ENCODE measurements at places on chromosomes 2 and 18.
A peak's percentile ranks its signal among the peaks of the same experiment; 100 is the strongest.

- no peak for DNase-seq
These were observed 225.7 kb upstream of the ST6GAL2 start for GRCh38 chr2:107111623-107112022.

DNA sequence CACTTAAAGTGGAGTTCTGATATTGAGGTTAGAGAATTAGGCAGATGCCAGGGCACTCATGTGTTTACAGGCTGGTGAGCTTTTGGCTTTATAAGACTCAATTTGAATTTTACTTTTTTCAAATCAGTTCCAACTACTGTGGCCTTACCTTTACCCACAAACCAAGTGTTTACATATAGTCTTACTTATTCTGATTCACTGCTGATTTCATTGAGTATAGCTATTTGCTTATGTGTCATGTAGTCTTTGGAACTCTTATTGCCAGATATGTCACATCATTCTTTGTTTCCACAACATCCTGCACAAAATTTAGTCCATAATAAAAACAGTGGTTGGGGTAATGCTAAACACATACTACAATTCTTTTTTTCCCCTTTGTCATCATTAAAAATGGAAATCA is 96.5 kb downstream of the XIRP2 start:
- no peak for DNase-seq

DNA sequence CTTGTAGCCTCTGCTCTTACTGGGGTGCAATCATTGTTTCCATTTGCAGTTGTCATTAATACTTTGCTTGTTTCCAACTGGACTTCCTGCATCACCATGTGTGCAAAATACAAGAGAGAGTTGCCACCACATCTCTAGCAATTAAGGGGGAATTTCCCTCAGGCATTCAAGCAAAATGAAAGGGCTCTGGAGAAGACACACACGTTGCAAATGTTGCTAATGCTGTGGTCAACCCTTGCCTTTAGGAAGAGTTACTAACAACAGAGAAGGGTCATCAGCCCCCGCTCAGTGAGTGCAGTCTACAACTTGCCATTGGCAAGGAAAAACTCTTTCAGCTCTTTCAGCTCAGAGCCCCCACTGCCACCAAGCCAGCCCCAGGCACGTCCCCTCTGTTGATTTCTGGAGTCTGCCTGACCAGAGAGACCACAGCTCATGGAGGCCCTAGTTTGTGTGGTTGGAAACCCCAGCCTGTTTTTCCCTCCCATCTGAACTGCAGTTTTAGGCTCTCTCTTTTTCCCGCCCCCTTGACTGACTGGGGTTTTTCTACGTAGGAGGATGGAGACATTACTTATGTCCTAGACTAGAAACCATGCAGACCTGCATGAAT is 25.9 kb upstream of the GPR45 start:
- DNase-seq = no peak

- DNase-seq = peak; percentile 24
These were observed 12.8 kb upstream of the SFTPB start for GRCh38 chr2:85680707-85681371.

DNA sequence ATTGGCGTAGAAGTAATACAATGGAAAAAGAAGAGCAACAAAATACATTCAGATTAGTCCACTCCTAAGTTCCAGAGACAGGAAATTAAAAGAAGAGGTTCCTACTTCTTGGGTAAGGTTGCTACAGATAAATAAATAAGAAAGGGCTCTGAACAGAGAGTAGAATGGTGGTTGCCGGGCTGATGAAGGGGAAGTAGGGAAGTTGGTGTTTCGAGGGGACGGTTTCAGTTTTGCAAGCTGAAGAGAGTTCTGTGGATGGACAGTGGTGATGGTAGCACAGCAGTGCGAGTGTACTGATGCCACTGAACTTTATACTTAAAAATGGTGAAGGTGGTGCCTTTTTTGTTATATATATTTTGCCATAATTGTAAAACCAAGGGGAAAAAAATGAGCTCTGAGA is 48.2 kb downstream of the CABYR start:
- no peak for DNase-seq

- DNase-seq = no peak
These were observed 7.2 kb downstream of the ADI1 start for GRCh38 chr2:3512086-3512485.

- DNase-seq = no peak
These were observed 22.2 kb upstream of the CAB39 start for GRCh38 chr2:230690439-230690838.

DNA sequence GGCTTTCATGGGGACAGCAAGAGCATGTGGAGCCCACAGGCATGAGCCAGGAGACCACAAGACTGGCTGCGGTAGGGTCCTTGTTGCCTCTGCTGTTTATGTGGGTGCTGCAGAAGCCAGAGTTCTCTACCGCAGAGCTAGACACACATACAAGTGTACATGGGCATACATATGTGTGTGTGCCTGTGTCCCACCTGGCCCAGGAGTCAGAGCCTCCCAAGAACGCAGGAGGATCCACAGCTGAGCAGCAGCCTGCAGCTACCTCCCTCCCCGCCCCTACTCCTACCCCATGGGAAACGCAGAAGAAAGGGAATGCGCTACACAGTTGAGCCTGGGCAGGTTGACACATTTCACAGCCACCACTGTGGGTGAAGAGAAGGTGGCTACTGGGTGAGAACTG is 438.1 kb upstream of the SMIM21 start:
- DNase-seq = no peak

GRCh38 chr2:145958611-145959010 is 1438.7 kb upstream of the ZEB2 start:
- DNase-seq = no peak

DNA sequence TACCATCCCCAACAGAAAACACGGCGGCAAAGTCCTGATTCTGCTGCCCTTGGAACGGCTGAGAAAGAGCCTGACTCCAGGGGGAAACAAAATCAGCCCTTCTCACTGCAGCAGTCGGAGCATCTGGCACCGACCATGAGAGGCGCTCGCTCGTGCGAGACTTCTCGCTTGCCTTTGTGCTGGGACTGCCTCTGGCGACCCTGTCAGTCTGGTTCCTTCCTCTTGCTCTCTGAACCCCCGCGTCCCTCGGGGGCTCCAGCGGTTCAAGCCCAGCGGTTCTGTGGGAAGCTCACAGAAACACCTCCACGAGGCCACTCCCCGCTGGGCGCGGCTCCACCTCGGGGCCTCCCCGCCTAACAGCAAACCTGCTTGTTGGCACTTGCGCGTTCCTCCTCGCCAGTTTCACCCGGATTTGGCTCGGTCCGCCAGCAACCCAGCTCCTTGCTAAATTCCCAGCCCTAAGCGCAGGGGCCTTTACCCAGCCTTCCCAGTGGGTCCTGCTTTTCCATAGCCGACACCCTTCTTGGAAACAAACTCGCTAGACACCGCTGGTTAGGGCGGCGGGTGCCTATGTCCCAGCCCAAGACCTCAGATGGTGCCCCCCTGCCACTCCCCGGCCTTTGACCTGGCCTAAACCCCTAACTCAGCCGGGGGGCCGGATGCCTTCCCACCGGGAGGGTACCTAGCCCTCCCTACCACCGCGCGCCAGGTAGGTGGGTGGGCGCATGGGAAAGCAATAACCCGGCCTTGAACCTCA is 2.2 kb downstream of the RND3 start:
- peak; percentile 85 for DNase-seq

DNA sequence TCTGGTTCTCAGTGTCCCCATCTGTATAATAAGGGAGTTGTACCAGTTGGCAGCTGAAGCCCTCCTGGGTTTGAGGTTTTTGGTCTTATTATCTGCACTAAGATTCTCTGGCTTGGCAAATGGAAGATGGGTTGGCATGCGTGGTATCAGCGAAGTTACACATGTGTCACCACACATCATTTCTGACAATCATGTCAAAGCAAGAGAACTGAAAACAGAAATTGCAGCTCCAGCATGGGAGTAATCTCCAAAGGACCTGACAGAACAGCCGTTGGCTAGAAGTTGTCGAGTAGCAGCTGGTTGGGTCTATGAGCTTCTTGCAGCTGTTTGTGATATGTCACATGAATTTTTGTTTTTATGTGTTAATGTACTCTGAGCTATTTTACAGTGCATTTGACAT is 317.4 kb downstream of the SLC4A3 start:
- DNase-seq = no peak

DNA sequence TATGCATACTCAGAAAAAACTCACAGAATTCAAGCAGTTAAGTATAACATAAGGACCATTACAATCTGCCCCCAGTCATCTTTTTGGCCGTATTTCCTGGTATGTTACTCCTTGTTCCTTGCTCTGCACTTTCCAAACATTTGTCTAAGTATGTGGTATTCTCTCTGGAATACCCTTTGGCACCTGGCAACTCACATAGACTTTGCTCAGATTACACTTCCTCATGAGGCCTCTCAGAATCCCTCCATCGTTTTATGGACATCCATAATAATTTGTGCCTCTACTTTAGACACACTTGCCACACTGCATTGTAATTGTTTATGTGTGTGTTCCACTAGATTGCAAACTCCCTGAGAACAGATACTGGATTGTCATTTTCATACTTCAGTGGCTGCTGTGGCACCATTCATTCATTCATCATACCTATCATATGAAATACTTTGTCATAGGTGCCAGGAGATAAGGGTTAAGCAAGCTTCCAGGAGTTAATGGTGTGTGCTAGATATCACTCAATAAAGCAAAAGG is 84.0 kb downstream of the HIBCH start:
- no peak for DNase-seq

DNA sequence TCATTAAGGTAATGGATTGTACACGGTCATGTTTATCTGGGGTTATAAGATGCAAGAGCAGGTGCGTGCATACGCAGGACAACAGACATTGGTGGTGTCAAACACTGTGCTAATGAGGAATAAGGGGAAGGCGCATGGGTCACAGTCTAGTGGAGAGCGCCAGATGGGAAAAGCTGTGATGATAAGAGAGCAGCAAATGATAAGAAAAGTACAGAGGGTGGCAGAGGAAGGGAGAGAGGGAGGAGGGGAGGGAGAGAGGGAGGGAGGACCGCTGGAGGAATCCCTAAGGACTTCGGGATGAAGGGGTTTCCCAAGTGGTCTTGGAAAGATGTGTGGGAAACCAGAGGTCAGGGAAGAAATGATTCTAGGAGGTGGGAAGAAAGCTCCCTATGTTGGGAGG is 2.9 kb downstream of the TNFRSF11A start:
- DNase-seq = no peak

GRCh38 chr18:69945220-69946114 is 2.2 kb downstream of the CD226 start:
- DNase-seq = no peak

GRCh38 chr18:26992926-26993325 is 127.4 kb upstream of the AQP4 start:
- DNase-seq = no peak

- no peak for DNase-seq
These were observed 90.1 kb downstream of the GAREM1 start for GRCh38 chr18:32380559-32380958.

GRCh38 chr2:210169516-210170195 is 1.6 kb downstream of the KANSL1L start:
- no peak for DNase-seq

DNA sequence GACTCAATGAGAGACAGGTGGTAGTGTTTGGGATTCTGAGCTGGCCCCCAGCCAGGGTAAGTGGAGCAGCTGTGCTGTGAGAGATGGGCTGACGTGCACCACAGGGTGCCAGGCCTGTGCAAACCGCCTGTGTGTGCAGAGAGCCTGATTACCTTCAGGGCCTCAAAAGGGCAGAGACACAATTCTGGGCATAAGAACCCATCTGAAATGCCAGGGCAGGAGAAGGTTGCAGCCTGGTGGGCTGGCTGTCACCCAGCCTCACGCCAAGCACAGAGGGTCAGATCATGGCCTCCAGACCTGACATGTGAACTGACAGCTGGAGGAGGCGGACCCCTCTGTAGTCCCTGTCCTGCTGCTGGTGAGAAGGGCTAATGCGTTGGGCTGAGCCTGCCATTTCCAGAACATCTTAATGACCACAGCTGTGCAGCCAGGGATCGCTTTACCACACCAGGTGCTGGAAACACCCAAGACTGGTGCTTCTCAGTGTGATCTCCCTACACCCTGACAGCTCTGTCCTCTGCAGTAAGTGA is 100.9 kb downstream of the ARL4C start:
- DNase-seq = peak; percentile 98

- DNase-seq = no peak
These were observed 2.2 kb downstream of the IL1F10 start for GRCh38 chr2:113069676-113070605.

GRCh38 chr2:221569425-221569845 is 2.7 kb downstream of the EPHA4 start:
- DNase-seq = no peak

GRCh38 chr2:50401772-50402653 is 629.9 kb downstream of the NRXN1 start:
- peak; percentile 69 for DNase-seq

GRCh38 chr18:71242981-71243380 is 954.1 kb downstream of the SOCS6 start:
- DNase-seq = no peak

- no peak for DNase-seq
These were observed 111.0 kb downstream of the DYSF start for GRCh38 chr2:71564361-71564760.

DNA sequence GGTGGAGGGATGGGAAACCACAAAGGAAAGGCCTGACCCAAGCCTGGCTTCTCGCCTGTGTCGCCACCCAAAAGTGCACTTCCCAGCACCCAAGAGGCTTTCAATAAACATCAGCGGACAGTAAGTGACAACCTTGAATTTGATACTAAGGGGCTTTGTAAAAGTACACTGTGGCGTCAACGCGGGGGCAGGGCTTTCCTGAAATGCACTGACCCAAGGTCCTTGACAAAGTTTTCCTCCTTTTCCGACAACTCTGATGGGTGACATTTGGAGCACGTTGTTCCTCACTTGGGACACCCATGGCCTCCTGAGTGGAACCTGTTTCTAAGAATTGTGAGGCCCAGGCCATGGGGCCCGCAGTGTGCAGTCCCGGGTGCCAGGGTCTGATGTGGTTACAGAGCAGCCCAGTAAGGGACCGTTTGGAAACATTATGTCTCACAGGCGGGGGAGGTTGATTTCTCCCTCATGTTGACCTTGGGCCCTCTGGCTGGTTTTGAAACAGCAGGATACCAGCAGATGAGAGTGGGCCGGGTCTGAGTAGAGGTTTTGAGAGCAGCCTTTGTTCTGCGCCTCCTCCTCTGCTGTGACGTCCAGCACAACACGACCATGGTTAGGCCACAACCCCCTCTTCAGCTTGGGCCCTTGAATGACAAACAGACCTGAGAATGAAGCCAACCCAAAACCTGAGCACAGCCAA is 2.8 kb upstream of the ZBTB14 start:
- DNase-seq = no peak

DNA sequence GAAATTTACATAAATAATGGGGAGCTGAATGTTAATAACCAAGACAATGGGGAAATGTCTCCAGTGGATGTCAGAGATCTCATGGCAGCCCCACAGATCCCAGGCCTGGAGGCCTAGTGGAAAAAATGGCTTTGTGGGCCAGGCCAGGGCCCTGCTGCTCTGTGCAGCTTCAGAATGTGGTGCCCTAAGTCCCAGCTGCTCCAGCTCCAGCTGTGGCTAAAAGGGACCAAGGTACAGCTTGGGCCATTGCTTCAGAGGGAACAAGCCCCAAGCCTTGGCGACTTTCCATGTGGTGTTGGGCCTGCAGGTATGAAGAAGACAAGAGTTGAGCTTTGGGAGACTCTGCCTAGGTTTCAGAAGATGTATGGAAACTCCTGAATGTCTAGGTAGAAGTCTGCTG is 658.2 kb downstream of the NUP35 start:
- no peak for DNase-seq

All from NCI-H345 (cell line).